ENCODE measurements at places on chromosomes 2 and 18.

- no peak for DNase-seq
Observed at GRCh38 chr18:55124078-55124763, 165.0 kb upstream of the CCDC68 start.

DNA sequence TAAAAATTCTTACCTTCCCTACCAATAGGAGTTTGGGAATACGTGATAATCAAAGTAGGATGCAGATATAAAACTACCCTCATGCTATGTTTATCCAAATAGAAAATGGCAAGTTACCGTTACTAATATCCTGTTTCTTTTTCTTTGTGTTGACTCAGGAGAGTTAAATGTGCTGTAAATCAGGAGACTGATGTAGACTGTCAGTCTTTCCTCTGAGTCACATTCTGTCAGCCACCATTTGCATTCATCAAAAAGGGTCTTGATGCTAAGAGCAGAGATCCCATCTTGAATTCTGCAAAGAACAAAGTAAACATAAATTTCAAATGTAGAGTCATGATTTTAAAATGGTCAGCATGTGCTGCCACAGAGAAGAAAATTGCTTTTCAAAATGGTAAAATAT is 712.8 kb downstream of the SOCS6 start:
- DNase-seq: no peak

DNA sequence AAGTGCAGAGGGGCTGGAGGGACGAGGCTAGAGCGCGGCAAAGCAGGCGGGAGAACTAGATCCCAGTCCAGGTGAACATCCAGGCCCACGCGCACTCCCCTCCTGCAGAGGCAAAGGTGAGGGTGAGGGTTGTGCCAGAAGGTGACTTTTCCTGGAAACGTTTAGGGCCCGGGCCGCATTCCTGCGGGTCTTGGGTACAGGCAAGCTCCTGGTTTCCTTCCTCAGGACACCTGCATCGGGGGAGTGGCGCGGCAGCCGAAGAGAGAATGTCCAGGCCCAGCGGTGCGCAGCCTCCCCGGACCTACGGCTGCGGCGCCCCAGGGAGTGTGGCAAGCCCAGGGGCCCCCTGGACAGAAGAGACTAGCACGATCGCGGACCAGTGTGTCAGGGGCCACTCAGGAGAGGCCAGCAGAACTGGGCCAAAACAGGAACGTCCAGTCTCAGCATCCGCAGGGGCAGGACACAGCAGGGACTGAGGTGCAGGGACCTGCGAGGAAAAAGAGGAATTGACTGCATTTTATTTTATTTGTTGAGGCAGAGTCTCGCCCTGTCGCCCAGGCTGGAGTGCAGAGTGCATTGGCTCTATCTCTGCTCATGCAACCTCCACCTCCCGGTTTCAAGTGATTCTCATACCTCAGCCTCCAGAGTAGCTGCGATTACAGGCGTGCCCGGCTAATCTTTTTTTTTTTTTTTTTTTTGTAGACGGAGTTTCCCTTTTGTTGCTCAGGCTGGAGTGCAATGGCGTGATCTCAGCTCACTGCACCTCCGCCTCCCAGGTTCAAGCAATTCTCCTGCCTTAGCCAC is 8.7 kb upstream of the IMPA2 start:
- no peak for DNase-seq

DNA sequence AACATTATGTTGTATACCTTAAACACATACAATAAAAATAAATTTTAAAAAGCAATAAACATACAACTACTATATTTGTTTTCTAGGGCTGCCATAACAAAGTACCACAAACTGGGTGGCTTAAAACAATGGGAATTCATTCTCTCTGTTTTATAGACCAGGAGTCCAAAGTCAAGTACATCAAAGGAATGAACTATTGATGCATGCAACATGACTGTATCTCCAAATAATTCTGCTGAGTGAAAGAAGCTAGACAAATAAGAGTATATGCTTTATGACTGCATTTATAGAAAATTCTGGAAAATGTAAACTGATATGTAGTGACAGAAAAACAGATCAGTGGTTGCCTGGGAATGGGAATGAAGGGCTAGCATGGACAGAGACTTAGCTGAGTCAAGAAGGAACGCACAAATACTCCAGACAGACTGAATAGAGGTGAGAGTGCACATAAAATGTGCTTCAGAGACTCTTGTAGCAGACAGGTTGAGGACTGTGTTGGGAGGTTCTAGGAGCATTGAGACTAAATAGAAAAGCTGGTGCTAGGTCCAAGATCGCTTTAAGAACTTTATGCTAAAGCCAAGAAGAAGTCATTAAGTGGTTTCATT is 11.0 kb upstream of the PLA2R1 start:
- DNase-seq: no peak

DNA sequence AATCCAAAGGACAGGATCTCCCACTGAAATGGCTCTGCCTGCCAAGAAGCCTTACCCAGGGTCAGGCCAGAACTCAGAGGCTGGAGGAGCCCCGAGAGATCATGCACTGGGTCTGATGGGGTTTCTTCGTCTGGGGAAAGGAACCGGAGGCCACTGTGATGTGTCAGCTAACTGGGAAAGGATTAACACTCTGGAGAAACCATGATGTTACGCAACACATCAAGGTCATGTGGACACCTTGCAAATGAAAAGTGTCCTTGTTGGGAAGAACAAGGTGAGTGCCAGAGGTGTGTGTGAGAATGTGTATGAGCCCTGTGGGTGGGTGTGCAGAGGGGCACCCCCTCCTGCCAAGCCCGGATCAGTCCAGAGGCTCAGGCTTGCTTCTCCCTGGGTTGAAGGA is 86.9 kb downstream of the CRACDL start:
- no peak for DNase-seq

GRCh38 chr18:35268821-35269220 is 21.2 kb downstream of the ZSCAN30 start:
- DNase-seq: no peak

DNA sequence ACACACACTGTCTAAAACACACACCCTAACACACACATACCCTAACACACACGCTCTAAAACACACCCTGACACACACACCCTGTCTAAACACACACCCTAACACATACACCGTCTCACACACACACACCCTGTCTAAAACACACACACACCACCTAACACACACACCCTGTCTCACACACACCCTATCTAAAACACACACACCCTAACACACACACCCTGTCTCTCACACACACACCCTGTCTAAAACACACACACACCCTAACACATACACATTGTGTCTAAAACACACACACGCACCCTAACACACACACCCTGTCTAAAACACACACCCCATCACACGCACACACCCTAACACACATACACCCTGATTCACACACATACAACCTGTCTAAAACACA is 54.1 kb downstream of the HDAC4 start:
- no peak for DNase-seq

All from suppressor macrophage treated with lipopolysaccharide for 1 hour (primary cell).